ENCODE measurements at places on chromosomes 11 and 22. TPM values are rescaled to one million over a fixed set of nuclear protein-coding genes. Genes with fewer than 3 reads are reported as not detected.

- DNase-seq, result no peak
Measured at GRCh38 chr11:64150481-64151239, 15.3 kb downstream of the MACROD1 start.

DNA sequence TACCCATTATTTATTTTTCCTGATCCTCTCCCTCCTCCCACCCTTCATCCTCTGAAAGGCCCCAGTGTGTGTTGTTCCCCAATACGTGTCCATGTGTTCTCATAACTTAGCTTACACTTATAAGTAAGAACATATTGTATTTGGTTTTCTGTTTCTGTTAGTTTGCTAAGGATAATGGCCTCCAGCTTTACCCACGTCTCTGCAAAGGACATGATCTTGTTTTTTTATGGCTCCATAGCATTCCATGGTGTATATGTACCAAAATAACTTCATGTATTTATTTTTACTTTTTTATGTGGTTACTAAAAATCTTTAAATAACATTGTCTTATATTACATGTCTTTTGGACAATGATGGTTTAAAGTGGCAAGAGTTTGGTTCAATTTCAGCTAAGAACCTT lies 15.2 kb downstream of the PDGFD start:
- DNase-seq, result no peak

Gene ZFP91
- 92.0 TPM for total RNA-seq

- DNase-seq, result peak; percentile 80
Measured at GRCh38 chr11:27183672-27184457, 143.2 kb downstream of the BBOX1 start.

Gene OR10A2
- not detected for total RNA-seq

- no peak for DNase-seq
Measured at GRCh38 chr11:12603143-12604088, 70.8 kb upstream of the TEAD1 start.

- no peak for DNase-seq
Measured at GRCh38 chr11:9802291-9802861, 138.5 kb downstream of the SWAP70 start.

GRCh38 chr11:58628446-58628845 lies 6.0 kb downstream of the CNTF start:
- no peak for DNase-seq

Gene TRIM49
- total RNA-seq, result not detected

DNA sequence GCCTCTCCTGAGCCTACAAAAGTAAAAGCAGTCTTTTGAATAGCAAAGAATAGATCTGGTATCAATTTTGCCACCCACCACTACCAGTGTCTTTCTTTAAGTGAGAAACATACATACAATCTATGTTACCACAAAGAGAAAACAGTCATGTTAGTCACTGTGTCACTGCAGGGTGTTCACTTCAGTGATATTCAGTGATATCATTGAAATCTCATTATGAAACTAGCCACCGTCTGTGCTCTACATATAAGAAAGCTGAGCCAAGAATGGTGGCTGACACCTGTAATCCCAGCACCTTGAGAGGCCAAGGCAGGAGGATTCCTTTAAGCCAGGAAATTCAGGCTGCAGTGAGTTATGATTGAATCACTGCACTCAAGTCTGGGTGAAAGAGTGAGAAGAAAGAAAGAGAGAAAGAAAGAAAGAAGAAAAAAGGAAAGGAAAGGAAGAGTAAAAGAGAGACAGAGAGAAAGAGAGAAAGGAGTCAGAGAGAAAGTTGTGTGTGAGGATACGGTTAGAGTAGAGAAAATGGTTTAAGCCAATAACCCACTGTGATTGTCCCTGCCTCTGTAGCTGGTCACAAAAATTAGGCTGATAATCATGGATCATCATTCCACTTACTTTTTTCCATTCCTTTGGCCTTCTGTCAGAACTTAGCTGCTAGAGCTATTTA lies 847.1 kb downstream of the FAM181B start:
- no peak for DNase-seq

DNA sequence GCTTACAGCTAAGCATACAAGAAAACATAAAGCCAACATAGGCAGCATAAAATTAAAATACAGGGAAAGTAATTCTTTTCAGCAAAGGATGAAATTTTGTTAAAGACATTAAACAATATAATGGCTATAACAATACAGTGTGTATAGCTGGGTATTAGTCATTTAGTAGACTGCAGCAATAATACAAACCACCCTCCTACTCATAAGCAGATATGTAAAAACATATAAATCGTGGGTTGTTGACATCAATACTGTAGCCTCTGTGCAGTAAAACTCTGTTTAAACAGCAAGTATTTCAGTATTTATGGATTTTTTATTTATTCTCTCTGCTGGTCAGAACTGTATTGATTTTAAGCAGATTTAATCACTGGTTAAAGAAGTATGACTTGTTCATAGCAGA lies 639.1 kb upstream of the ANO5 start:
- DNase-seq, result no peak

Gene ST3GAL4
- 304 TPM for total RNA-seq

GRCh38 chr11:128161994-128162393 lies 425.4 kb downstream of the ETS1 start:
- DNase-seq, result no peak

DNA sequence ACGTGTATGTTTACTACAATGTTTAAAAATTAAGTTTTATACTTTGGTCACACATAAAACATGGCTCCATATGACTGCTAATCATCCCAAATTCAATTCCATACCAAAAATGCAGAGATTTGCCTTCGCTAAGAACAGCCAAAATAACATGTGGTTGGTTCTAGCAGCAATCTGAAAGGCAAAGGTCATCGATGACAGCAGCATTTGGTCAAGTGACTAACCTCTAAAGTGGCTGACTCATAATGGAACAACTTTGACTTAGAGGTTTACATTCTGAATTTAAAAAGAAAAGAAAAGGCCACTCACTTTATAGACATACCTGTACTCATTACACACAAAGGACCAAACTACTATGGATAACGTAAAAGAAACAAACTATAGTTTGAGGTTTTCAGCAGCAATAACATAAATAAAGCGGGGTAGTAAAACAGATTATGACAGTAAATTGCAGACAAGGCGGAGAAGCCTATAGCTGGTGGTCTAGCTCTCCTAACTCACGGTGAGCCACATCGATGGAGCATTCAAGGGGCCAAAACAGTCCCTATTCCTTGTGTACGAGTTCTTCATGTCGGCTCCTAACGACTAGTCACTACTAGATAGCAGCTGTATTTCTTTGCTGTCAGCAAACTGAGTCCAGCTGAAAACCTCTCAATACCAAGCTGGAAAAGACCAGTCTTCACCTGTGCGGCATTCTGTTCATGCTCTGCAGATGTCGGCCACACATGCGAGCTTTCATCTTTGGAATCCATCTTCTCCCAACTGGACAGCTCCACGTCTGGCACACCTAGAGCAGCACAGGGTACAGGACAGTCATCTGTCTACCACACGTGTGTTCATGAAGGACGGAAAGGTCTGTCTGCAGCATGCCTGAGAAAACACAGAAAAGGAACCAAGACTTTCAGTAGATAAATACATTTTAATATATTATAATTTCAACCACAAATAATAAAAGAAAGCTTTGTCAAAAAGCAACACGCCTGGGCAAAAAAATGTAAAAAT lies 42.1 kb downstream of the PRDM10 start:
- no peak for DNase-seq

Gene APOBEC3H
- 0.45 TPM for total RNA-seq

Gene GPHA2
- total RNA-seq, result not detected

Gene MAPK8IP1
- total RNA-seq, result 2.4 TPM
